ENCODE measurements at places on chromosomes 6 and 20. TPM values are rescaled to one million over a fixed set of nuclear protein-coding genes. Genes with fewer than 3 reads are reported as not detected.

The MDN1 gene
- 66.8 TPM for total RNA-seq

- DNase-seq, result no peak
Measured at GRCh38 chr6:137871831-137872454, 4.9 kb downstream of the TNFAIP3 start.

- DNase-seq, result peak; percentile 60
Measured at GRCh38 chr6:75611702-75612375, 10.2 kb downstream of the SENP6 start.

The PAX1 gene
- not detected for total RNA-seq
